ENCODE measurements at places on chromosomes 3 and 15.

DNA sequence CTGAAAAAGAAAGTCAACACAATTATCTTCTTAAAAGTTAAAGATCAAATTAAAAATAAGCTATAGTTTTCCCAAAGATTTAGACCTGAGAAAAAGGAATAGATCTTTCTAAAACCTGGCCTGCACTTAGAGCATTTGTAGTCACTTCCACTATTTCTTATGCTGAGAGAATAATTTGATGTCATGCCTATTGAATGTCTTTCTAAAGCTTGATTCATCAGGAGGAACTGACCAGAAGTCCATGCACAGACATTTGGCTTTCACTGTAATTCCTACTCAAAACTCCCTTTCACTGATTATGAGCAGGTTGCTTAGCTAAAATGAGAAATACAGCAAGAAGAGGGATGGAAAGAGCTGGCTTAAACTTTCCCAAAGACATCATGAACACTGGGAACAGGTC, 4.3 kb downstream of the GREM1 start:
- no peak for DNase-seq

- peak; percentile 11 for DNase-seq
Observed at GRCh38 chr15:30859091-30859874, 44.4 kb upstream of the FAN1 start.

DNA sequence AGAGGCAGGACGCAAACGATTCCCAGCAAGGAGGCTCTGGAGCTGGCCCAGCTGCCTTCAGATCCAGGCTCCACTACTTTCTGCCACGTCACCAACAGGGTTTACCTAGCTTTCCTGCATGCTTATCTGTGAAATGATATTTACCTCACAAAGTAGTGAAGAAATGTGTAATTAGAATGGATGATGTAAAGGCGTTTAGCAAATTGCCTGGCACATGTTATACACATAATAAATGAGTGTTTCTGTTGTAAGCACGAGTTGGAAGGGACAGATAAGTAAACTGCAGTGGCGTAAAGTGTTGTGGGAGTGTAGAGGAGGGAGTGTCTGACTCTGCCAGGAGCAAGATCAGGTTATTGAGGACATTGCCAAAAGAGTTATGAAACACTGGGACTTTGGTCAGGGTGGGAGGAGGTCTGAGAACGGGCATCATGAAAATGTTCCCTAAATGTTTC, 3.5 kb upstream of the CHAC1 start:
- no peak for DNase-seq

DNA sequence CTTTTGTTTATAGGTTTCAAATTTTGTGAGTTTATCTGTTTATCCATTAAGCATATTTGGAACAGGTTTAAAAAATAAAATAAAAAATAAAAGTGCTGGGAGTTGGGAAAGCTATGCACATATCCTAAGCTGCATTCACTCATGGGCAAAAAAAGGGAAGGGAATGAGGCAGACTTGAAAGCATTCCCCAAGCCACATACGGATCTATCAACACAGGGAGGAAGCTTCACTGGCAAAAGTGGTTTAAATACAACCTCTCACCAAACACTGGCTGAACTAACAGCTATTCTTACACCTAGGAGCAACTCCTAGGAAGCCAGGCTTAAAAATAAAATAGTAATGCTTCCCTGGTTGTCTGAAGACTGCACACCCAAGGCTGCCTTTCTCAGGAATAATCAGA, 101.2 kb downstream of the PCCB start:
- DNase-seq = no peak

DNA sequence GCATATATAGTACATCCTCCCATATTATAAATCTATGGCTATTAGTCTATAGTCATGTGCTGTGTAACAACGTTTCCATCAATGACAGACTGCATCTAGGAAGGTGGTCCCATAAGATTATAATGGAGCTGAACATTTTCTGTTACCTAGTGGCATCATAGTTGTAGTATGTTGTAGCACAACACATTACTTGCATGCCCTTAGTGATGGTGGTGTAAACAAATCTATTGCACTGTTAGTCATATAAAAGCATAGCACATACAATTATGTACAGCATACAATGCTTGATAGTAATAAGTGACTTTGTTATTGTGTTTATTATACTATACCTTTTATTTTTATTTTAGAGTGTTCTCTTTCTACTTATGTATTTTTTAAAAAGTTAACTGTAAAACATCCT, 37.4 kb upstream of the TNFSF10 start:
- DNase-seq = no peak
